ENCODE measurements at places on chromosomes 2 and 18.

GRCh38 chr2:50962731-50963130 lies 69.2 kb downstream of the NRXN1 start:
- H3K4me1 ChIP-seq: no peaks in the 10 kb centered on the region
- no peak overlapping the region for H3K4me3 ChIP-seq
- H3K27ac ChIP-seq: no peak overlapping the region
- H3K36me3 ChIP-seq: no peaks in the 10 kb centered on the region

DNA sequence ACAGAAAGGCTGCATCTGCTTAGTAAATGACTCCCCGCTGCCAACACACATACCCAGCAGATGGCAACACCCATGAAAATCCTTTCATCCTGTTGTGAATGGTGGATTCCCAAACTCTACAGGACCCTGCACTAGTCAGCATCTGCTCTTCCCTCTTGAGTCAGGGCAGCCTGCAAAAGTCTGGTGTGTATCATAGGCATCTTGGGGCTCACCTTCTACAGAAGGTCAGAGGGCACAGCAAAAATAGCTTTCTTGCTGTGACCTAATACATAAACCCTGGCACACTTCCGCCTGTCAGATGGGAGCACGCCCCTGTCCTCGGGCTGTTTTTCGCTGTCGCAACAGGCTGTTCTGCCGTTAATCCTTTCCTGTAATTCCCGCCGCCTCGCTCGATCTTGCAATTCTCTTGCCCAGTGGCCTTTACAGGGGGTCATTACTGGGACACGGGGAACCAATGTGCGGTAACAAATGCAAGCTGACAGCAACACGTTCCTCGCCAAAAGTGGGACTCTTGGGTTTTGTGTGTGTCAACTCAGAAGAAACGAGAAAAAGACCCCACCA lies 19.9 kb upstream of the SCYGR1 start:
- peak; percentile 36 for DNase-seq
- H3K4me1 ChIP-seq: peaks cover 13% of the 10 kb centered on the region
- no peak overlapping the region for H3K4me3 ChIP-seq
- H3K36me3 ChIP-seq: no peaks in the 10 kb centered on the region

DNA sequence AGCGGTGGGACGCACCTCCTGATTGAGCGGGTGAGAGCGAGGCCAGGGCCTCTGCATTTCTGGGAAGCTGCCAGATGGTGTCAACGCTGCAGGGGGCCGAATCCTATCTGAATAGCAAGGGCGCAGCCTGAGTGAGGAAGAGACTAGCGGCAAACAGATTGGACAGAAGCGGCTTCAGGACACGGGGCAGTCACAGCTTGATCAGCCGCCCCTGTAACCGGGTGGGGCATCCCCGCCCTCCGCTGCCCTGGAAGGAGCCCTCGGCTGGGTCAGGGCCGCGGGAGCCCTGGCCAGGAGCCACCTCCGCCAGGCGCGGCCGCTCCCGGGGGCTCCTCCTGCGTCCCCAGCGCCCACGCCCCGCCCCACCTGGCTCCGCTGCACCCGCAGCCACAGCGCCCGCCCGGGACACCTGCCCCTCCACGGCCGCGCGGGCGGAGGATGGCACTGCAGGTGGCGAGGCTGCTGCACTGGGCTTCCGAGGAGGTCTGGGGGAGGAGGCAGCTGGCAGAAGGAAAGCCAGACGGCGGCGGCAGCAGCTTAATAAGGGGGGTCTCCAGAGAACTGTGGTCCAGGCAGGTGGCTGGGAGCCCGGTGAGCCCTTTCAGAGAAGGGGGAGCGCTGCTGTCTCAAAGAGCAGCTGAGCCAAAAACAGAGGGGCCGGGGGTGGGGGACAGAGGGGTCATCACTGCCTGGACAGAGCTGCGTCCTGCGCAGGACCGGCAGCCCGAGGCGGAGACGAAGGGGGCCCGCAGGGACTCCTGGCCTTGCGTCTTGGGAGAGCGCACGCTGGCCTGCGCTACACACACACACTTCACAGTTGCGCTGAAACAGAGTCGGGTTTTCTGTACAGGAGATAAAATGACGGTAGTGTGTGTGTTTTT lies 18.8 kb upstream of the SOX11 start:
- peak overlapping the region; percentile 10 for H3K4me3 ChIP-seq
- H3K27me3 ChIP-seq: peaks cover 8% of the 10 kb centered on the region
- no peak for DNase-seq
- H3K4me1 ChIP-seq: no peaks in the 10 kb centered on the region
- no peaks in the 10 kb centered on the region for H3K36me3 ChIP-seq
- H3K27ac ChIP-seq: no peak overlapping the region

DNA sequence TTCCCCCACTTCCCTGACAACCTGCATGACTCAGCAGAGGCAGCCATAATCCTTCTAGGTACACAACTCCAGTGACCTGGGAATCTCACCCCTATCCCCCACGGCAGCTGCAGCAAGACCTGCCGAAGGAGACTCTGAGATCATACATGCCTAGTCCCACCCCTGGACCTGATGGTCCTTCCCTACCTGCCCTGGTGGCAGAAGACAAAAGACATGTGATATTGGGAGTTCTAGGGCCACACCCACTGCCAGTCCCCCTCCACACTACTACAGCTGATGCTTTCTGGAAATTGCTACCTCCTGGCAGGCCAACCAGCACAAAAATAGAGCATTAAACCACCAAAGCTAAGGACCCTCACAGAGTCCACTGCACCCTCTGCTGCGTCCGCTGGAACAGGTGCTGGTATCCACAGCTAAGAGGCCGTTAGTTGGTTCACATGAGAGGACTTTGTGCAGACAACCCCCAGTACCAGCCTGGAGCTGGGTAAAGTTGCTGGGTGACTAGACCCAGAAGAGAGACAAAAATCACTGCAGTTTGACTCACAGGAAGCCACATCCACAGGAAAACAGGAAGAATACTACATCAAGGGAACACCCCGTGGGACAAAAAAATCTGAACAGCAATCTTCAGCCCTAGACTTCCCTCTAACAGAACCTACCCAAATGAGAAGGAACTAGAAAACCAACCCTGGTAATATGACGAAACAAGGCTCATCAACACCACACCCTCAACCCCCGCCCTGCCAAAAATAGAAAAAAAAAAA lies 12.5 kb downstream of the MARCO start:
- H3K27me3 ChIP-seq: no peaks in the 10 kb centered on the region
- DNase-seq: no peak
- no peak overlapping the region for H3K4me3 ChIP-seq
- no peak overlapping the region for H3K27ac ChIP-seq

GRCh38 chr2:105635564-105635963 lies 109.1 kb upstream of the NCK2 start:
- no peak overlapping the region for H3K27ac ChIP-seq
- DNase-seq: no peak
- no peaks in the 10 kb centered on the region for H3K4me1 ChIP-seq
- H3K27me3 ChIP-seq: no peaks in the 10 kb centered on the region

DNA sequence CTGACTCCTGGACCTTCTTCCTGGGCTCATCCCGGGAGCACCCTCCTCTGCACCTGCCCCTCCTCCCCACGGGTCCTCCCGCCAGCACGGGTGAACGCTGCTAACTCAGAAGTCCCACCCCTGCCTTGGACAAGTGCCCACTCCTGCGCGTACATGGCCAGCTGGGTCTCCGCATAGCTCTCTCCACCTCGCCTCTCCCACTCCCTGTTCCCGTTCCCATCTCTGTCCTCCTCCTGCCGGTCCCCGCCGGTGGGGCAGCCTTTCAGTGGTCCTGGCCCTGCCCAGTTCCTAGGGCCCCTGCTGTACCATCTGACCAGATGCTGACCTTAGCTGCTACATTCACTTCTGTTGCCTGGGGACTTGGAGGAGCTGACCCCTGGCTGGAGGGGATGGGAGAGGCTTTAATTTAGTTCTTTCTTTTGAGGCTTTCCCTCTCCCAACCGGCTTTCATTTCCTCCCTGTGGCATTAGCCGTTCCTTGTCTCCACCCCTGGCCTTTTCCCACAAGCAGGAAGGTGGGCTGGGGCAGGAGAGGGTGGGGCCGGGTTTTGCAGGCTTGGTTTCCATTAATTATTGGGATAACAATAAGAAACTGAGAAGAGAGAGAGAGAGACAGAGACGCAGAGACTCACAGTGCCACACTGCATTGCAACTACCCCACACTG lies 136.1 kb downstream of the SH3BP4 start:
- H3K27me3 ChIP-seq: no peaks in the 10 kb centered on the region
- H3K36me3 ChIP-seq: no peaks in the 10 kb centered on the region
- peak overlapping the region; percentile 32 for H3K4me3 ChIP-seq
- DNase-seq: peak; percentile 70
- no peaks in the 10 kb centered on the region for H3K4me1 ChIP-seq
- H3K27ac ChIP-seq: peak overlapping the region; percentile 73

DNA sequence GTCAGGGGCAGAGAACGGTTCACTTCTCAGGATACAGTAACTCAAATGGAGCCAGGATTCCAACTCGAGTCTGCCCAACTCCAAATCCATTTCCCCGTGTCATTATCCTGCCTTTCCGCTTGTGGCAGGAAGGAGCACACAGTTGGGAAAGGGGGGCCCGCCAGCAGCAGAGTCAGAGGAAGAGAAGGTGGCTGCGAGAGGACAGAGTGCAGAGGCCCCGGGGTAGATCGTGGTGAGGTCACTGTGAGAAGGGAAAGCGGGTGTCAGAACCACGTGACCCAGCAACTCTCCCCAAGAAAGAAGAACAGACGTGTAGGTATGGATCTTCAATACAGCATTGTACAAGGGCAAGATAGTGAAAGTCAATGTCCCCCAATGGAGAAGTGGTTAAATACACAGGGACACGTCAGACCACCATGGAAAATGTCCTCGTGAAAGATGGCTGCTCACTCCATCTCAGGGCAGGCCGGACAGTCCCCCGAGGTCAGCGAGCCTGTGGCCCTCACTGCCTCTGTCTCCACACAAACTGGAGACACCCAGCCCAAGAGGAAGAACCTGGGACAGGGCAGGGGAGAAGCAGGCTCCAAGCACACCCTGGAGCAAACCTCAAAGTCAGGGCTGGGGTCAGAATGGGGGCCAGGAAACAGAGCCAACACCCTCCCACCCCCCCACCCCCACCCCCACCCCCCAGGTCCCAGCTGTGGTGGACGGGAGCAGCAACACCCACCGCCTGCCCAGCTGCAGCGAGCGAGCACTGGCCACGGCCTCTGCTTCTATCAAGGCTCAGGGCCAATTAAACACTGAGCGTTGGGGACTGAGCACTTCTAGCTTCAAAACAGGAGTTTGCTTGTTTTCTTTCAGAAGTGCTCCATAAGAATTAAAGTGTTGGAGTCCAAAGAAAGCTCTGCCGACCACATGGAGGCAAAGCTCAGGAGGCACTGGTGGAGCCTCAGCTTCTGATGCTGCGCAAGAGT lies 92.7 kb downstream of the EIPR1 start:
- H3K4me1 ChIP-seq: no peaks in the 10 kb centered on the region
- no peak for DNase-seq
- H3K4me3 ChIP-seq: no peak overlapping the region
- no peaks in the 10 kb centered on the region for H3K27me3 ChIP-seq
- no peak overlapping the region for H3K27ac ChIP-seq

- H3K27me3 ChIP-seq: no peaks in the 10 kb centered on the region
- peaks cover 18% of the 10 kb centered on the region for H3K4me1 ChIP-seq
- peak overlapping the region; percentile 84 for H3K4me3 ChIP-seq
- DNase-seq: no peak
- no peaks in the 10 kb centered on the region for H3K36me3 ChIP-seq
- peak overlapping the region; percentile 64 for H3K27ac ChIP-seq
Observed at GRCh38 chr2:8684540-8684877, 2.7 kb downstream of the ID2 start.

DNA sequence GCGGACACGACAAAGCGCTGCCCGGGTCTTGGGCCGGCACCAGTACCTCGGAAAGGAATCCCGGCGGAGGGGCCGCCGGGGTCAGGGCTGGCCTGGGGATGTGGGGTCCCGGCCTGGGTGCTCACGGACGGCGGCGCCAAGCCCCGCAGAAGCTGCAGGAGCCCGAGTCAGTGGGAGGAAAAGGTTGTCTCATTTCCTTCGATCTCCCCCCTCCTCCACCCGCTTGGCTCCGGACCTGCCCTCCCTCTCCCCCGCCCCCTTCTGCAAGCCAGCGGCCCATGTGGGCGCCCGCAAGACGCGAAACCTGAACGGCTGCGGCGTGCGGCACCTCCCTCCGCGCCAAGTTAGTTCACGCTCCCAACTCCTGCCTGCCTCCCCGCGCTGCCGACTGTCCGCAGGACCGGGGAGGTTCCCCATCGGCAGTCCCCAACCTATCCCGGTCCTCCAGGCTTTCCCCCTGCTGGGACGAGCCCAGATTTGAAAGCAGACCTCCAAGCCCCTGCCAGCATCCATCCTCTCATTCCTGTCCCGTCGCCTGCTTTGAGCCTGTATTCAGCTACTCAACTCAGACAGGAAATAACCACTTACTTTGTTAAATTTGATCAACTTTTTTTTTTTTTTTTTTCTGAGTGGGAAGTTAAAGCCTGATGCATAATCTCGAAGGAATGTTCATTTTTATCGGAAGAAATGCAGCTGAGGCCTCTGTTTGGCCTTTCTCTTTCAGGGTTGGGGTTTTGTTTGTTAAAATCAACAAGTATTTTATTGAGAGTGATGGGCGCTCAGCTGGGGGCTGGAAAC lies at the start of gene EVA1A:
TSS of gene EVA1A (minus strand) at position 172 of the 798 bp plus-strand sequence. CDS start 42,799 bp downstream, outside the sequence.
- H3K4me1 ChIP-seq: no peaks in the 10 kb centered on the region
- no peaks in the 10 kb centered on the region for H3K36me3 ChIP-seq
- peak within 1 kb of the TSS; percentile 64 for H3K4me3 ChIP-seq
- peak within 1 kb of the TSS; percentile 40 for H3K27ac ChIP-seq

GRCh38 chr18:36628435-36629137 lies 200.2 kb downstream of the TPGS2 start:
- peaks cover 68% of the 10 kb centered on the region for H3K4me1 ChIP-seq
- H3K27ac ChIP-seq: peak overlapping the region; percentile 82
- H3K36me3 ChIP-seq: peaks cover 4% of the 10 kb centered on the region
- H3K4me3 ChIP-seq: no peak overlapping the region

GRCh38 chr2:104050656-104051242 lies 803.2 kb upstream of the POU3F3 start:
- no peaks in the 10 kb centered on the region for H3K27me3 ChIP-seq
- no peak overlapping the region for H3K4me3 ChIP-seq
- no peaks in the 10 kb centered on the region for H3K4me1 ChIP-seq
- no peaks in the 10 kb centered on the region for H3K36me3 ChIP-seq
- H3K27ac ChIP-seq: no peak overlapping the region
- DNase-seq: no peak

DNA sequence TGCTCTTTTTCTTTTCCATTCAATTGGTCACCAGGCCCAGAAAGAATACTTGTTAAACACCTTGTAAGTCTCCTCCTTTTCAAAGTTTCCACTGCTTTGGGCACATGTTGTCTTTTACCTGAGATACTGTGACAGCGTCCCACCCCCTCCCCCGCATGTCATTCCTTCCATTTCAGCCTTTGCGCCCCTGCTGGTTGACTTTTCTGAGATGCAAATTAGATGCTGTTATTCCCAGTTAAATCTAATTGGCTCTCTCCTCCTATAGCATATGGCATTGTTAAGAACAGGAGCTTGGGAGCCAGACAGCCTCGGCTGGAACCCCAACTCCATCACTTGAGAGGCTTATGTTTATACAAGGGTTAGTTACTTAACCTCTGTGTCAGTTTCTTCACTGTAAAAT lies 80.3 kb upstream of the GAREM1 start:
- H3K4me3 ChIP-seq: no peak overlapping the region
- H3K4me1 ChIP-seq: no peaks in the 10 kb centered on the region
- no peaks in the 10 kb centered on the region for H3K27me3 ChIP-seq
- no peak overlapping the region for H3K27ac ChIP-seq

Measured in heart left ventricle (tissue), 16 donors.